Colonic mucosa (tissue), 4 donors: ENCODE measurements at places on chromosomes 2 and 18. TPM values are rescaled to one million over a fixed set of nuclear protein-coding genes. Genes with fewer than 3 reads are reported as not detected.

Gene ABCG5
- not detected for total RNA-seq

Gene SAG
- total RNA-seq: 1.8 TPM

Gene CREG2
- total RNA-seq: not detected

Gene SCYGR6
- not detected for total RNA-seq

Gene KLHL30
- total RNA-seq: 0.07 TPM

Gene UGT1A5
- total RNA-seq: 2.4 TPM

Gene RAB3GAP1
- total RNA-seq: 47.9 TPM
